ENCODE measurements at places on chromosomes 16 and 17.

GRCh38 chr17:61411261-61412142 lies 11.9 kb downstream of the TBX2 start:
- no peak for DNase-seq

GRCh38 chr17:18932360-18933055 lies 19.5 kb upstream of the SLC5A10 start:
- DNase-seq = no peak

DNA sequence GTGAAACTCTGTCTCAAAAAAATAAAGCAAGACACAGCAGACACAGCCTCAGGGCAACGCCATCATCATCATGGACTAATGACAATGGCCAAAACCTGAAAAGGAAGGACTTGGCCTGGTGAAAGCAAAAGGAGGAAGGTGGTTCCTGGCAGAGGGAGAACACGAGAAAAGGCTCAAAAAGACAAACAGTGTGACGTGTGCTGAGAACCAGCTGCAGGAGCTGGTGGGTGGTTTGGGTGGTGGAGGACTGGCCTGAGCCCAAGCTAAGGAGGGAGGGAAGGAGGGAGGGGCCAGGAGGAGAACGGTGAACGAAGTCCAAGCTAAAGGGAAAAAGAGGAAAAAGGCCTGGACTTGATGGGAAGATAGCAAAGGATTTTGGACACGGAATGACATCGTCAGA lies 85.1 kb downstream of the SLC39A11 start:
- no peak for DNase-seq

DNA sequence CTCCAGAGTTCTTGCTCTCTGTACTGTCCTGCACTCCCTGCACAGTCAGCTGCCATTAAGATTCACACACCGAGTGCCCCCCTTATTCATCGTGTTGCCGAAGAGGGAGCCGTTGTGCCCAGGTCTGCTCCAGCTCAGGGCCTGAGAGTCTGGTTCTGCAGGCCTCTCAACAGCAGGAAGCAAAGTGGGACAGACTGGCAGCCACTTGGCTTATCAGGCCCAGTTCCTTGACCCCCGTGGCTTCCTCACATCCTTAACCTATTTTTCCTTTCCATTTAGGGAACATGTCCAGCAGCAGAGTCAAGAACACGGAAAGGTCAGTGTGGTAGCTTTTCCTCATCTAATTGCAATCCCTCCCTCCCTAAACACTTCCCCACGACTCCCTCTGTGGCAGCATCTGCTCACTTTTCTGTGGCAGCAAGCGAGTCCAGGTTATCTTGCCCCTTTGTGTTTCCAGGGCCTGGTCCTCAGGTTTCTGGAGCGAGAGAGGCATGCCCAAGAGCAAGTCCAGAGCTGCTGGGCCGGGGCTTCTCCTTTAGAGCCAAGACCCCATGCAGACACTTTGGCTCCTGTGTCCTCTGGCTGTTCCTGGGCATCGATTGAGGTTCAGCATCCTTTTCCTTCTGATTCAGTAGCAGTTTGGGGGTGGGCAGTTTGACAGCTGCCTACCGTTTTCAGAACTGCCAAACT lies 22.1 kb upstream of the ADAM11 start:
- DNase-seq = no peak

GRCh38 chr17:11999696-12000095 lies 2.4 kb upstream of the ZNF18 start:
- no peak for DNase-seq

- no peak for DNase-seq
Measured at GRCh38 chr17:2705888-2706795, 5.4 kb downstream of the CLUH start.

DNA sequence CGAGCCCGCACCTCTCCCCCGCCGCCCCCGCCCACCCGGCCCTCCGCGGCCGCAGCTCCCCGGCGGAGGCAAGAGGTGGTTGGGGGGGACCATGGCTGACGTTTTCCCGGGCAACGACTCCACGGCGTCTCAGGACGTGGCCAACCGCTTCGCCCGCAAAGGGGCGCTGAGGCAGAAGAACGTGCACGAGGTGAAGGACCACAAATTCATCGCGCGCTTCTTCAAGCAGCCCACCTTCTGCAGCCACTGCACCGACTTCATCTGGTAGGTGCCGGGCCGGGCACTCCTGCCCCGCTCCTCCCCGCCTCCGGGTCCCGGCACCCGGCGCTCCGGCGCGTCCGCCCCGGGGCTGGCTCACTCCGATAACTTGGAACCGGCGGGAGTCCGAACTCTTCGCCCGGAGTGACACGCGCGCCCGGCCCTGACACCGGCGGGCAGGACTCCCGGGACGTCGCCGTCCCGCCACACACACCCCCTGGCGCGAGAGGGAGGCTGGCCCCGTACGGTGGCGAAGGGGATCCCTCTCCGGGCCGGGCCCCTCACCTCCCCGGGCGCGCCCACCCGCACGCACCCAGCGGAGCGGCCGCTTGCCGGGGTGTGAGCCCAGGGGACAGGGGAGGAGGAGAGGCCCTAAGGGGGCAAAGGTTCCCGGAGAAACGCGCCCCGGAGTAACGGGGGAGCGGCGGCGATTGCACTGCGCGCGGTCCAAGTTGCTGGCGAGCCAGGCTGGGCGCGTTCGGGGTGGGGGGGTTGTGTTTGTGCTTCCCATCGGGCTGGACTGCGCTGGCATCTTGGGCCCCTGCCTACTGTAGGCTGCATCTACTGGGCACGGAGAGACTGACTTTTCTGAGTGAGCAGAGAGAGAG lies 581 bp downstream of the PRKCA start:
- DNase-seq = peak; percentile 17

DNA sequence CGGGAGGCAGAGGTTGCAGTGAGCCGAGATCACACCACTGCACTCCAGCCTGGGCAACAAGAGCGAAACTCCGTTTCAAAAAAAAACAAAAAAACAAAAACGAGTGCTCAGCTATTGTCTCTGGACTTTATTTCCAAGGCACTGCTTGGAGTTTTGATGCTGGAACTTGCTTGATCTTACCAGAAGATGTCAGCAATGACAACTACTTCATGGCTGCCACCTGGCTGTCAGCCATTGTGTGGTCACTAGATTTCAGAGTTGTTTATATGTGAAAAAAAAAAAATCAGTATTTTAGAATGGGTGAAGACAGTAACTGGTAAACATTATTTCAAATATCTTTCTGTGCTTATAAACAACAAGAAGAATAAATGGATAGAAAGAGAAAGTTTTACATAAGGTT lies 26.3 kb upstream of the OR4D1 start:
- no peak for DNase-seq

GRCh38 chr17:34820248-34820801 lies 140.9 kb downstream of the CCT6B start:
- DNase-seq = no peak

DNA sequence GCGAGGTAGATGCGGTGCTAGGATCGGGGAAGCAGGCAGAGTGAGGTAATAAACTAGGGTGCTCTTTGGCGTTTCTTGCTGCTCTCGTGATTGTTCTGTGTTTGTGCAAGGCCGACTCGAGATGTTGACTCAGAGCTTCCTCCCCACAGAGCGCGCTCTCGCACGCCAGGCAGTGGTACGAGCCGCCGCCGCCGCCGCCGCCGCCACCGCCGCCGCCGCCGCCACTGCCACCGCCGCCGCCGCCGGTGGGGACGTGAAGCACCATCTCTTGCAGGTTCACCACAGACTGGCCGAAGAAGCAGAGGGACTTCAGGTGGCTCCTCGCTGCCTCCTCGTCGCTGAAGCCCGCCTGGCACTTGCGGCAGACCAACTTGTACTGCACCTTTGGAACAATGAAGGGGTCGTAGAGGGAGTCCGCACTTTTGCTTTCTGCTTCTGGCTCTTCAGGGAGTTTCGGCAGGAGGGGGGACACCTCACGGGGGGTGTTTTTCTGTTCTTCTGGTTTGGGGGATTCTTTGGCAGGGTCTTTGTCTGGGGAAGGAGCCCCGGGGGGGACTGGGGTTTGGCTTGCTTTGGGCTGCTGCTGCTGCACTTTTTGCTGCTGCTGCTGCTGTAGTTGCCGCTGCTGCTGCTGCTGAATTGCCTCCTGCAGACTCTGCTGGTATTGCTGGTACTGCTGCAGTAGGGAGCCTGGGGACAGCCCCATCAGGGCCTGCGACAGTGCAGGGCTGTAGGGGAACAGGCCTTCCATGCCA lies 260.2 kb downstream of the ZFHX3 start:
- peak; percentile 37 for DNase-seq

Data from stimulated activated CD8-positive, alpha-beta memory T cell treated with anti-CD3 and anti-CD28 coated beads, Interleukin-15, amount 100 ng/mL, for 4 hours (primary cell).